ENCODE measurements at places on chromosomes 6 and 20. TPM values are rescaled to one million over a fixed set of nuclear protein-coding genes. Genes with fewer than 3 reads are reported as not detected.
A peak's percentile ranks its signal among the peaks of the same experiment; 100 is the strongest.

DNA sequence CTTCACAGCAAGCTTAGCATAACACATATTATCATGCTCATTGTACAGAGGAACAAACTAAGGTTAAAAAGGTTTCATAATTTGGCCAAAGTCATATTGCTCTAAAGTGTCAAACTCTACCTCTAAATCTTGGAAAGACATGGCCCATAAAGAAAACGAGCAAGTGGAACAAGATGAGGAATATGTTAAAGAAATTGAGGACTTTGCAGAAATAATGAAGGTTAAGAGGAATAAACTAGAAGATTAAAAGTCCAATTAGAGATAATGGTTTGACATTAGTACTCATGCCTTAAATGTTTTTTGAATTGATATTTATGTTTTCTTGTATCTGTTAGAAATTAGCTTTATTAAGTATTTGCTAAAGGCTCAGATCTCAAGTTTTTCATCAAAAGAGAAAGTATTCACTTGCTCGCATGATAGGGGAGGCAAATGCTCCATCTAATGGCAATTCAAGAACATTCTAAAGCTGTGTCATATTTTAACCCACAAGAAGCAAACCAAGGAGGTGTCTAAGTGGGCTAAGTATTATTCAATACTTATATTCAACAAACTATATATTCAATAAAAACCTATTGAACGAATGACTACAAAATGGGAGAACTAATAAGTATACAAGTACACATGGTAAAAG lies 192.9 kb upstream of the SPTLC3 start:
- H3K36me3 ChIP-seq, result no peaks in the 10 kb centered on the region
- H3K27ac ChIP-seq, result no peak overlapping the region
- H3K4me1 ChIP-seq, result no peaks in the 10 kb centered on the region
- DNase-seq, result no peak
- no peaks in the 10 kb centered on the region for H3K27me3 ChIP-seq
- no peak overlapping the region for H3K4me3 ChIP-seq

The OPRL1 gene
- 1.3 TPM for total RNA-seq

GRCh38 chr6:101392586-101393230 lies 800 bp upstream of the GRIK2 start:
- H3K36me3 ChIP-seq, result no peaks in the 10 kb centered on the region
- peaks cover 10% of the 10 kb centered on the region for H3K27me3 ChIP-seq
- H3K4me1 ChIP-seq, result no peaks in the 10 kb centered on the region
- H3K4me3 ChIP-seq, result no peak overlapping the region

DNA sequence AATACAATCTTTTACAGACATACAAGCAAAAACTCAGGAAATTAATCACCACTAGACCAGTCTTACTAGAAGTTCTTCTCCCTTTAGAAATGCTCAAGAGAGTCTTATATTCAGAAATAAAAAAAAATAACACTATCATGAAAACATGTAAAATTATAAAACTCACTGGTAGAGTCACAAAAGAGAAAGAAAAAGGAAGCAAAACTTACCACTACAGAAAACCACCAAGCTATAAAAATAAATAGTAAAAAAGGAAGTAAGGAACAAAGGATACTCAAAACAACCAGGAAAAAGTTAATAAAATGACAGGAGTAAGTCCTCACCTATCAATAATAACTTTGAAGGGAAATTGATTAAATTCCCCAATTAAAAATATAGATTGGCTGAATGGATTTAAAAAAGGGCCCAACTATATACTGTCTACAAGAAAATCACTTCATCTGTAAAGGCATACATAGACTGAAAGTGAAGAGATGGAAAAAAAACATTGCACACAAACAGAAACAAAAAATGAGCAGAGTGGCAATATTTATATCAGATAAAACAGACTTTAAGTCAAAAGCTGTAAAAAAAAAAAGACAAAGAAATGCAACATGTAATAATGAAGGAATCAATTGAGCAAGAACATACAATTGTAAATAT lies 489.5 kb downstream of the KIF16B start:
- no peak overlapping the region for H3K4me3 ChIP-seq
- H3K4me1 ChIP-seq, result no peaks in the 10 kb centered on the region
- DNase-seq, result no peak
- no peak overlapping the region for H3K27ac ChIP-seq

GRCh38 chr20:10453241-10453640 lies 18.1 kb downstream of the SLX4IP start:
- no peaks in the 10 kb centered on the region for H3K27me3 ChIP-seq
- peak overlapping the region; percentile 19 for H3K4me3 ChIP-seq
- DNase-seq, result peak; percentile 61
- peaks cover 2% of the 10 kb centered on the region for H3K36me3 ChIP-seq

DNA sequence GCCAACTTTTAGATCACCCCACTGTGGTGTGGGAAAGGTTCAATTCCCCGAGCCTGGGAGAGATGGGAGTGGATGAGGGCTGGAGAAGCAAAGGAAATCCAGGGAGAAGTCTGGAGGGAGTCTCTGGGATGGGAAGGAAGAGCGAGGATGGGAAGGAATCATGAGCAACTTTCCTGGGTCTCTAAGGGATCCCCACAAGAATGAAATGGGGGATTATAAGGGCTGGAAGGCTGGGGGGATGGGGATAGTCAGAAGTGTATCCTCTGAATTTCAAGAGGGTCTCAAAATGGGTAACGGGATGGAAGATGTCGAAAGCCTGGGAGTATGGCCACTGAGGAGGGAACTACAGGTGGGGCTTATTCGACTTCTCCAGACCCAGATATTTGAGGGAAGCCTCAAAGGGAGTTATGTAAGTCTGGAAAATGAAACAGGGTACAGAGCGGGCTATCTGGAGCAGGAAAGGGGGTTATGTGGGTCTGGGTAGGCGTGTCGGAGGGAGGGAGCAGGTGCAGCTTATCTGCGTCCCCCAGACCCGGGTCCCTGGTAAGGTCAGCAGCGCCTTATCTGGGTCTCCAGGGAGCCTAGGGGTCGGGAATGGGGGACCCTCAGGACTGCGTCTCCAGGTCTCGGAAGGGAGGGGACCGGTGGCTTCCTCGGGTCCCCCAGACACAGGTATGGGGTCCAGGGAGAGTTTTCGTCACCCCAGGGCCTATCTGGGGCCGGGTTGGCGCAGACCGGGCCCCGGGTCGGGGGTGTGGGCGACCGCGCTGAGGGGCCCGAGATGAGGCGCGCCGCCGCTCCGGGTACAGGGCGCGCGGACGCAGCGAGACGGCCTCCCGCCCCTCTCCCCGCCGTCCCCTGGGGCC lies 550 bp downstream of the PLAGL2 start:
- H3K4me1 ChIP-seq, result peaks cover 61% of the 10 kb centered on the region
- no peak for DNase-seq
- no peaks in the 10 kb centered on the region for H3K27me3 ChIP-seq
- H3K36me3 ChIP-seq, result peaks cover 9% of the 10 kb centered on the region
- peak overlapping the region; percentile 81 for H3K4me3 ChIP-seq

- H3K27me3 ChIP-seq, result no peaks in the 10 kb centered on the region
- H3K27ac ChIP-seq, result no peak overlapping the region
- DNase-seq, result no peak
Observed at GRCh38 chr6:121897337-121897760, 461.9 kb downstream of the GJA1 start.
